ENCODE measurements at places on chromosomes 5 and 9.

DNA sequence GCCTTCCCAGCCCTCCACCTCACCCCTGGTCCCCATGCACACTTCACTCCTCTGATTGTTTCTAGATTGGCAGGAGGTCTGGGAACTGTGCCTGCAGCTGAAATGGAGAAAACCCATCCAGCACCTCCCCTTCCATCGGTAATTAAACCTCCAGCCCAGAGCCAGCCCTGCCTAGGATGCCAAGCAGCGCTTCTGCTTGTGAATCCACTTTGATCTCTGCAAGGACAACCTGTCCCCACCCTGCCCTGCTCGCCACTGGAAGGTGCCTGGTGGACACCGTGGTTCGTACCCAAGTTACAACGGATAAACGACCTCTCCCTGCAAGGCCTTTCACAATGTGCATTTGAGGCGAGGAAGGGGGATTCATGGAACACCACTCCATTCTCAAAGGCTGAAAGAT lies 50.6 kb downstream of the IRX2 start:
- DNase-seq = no peak

GRCh38 chr5:146205499-146206202 lies 2.2 kb downstream of the RBM27 start:
- DNase-seq = no peak

DNA sequence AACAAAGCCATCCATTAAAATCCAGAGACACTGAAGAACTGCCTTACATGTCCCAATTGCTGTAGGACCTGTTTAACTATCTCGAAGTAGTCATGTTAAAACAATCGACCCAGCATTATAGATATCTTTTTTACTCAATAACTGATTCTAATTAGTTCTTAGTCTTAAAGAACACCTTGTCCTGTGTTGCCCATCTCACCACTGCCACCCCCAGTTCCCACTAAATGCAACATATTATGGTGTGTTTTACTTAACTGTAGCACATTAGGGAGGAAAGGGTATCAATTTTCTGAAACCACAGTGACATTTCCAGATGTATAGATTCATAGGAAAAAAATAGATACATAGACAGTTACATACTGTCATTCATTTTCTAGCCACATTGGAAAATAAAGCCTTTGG lies 221.2 kb downstream of the MEF2C start:
- no peak for DNase-seq

DNA sequence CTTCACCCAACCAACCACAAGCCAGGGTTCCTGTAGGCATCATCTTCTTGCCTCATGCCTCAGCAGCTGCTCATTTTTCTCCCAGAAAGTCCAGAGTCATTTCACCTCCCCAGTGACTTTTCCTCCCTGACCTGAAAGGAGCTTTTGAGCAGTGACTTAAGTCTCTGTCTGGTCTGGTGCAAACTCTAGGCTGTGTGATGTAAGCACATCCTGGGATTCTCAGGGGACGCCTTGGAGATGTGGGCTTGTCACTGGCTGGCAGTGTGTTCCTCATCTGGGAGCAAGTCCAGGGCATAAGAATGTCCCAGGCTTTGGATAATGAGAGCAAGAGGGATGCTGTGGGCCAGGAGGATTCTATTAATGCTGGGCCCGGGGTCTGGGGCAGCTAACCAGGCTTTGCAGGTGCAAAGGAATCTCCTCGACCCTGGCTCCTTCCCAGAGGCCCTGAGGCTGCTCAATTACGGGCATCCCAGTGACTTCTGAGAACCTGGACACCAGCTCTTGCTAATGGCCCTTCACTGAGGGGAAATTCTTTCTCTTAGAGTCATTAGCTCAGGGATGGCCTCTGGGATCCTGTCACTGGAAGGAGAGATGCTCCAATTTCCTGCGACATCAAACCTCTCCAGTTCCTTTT lies 211.0 kb upstream of the PANK3 start:
- DNase-seq = no peak

- no peak for DNase-seq
These were observed 50.4 kb downstream of the NXNL2 start for GRCh38 chr9:88585426-88585825.

DNA sequence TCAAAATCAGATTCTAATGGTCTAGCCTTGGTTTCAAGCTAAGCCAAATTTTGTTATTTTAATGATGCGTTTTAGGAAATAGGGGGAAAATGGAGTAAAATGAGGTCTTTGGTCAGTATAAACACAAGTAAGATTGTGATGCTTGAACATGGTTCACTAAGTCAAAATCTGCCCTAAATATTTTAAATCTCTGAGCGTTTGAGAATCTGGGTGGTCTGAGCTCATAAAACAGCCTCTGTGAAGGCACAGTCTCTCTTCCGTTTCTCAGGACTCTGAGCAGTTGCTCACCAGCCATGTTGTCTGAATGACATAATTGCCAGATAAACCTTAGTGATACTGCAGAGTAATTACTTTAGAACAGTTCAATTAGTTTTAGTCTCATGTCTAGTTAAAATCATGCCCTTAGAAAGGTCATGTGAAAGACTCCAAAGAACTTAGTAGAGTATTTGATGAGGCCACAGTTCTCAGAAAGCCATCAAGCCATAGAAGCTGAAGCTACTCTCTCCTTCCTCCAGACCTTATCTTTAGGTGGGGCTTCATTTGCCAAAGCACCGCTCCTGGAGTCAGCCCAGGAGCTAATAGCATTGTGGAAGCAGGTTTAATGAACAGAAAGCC lies 257.1 kb upstream of the MAP3K1 start:
- DNase-seq = no peak
